Activated T-cell treated with anti-CD3 and anti-CD28 coated beads, Interleukin-2, amount 50 U/mL, for 72 hours (primary cell): ENCODE measurements at places on chromosomes 7 and 10. TPM values are rescaled to one million over a fixed set of nuclear protein-coding genes. Genes with fewer than 3 reads are reported as not detected.

RTKN2 gene
- 18.7 TPM for total RNA-seq

PAPSS2 gene
- 0.69 TPM for total RNA-seq

EVX1 gene
- 0.07 TPM for total RNA-seq

C10orf105 gene
- total RNA-seq, result 0.43 TPM

CRHR2 gene
- total RNA-seq, result not detected

DNA sequence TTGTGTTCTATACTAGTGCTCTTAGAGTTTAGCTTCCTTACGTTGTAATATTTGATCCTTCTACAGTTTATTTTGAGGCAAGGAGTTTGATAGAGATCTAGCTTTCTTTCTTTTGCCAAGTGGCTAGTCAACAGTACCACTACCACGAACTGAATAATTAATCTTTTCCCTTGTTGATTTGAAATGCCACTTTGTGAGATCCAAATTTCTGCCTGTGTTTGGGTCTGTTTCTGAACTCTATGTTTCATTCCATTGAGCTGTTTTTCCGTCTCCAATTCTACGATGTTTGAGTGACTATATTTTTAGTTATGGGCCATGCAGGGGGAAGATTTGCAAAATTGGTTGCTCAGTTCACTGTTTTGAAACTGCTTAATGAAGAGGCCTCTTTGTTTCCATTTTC is 134.7 kb downstream of the KIAA1217 start:
- peaks cover 12% of the 10 kb centered on the region for H3K27me3 ChIP-seq
- no peaks in the 10 kb centered on the region for H3K36me3 ChIP-seq

DNA sequence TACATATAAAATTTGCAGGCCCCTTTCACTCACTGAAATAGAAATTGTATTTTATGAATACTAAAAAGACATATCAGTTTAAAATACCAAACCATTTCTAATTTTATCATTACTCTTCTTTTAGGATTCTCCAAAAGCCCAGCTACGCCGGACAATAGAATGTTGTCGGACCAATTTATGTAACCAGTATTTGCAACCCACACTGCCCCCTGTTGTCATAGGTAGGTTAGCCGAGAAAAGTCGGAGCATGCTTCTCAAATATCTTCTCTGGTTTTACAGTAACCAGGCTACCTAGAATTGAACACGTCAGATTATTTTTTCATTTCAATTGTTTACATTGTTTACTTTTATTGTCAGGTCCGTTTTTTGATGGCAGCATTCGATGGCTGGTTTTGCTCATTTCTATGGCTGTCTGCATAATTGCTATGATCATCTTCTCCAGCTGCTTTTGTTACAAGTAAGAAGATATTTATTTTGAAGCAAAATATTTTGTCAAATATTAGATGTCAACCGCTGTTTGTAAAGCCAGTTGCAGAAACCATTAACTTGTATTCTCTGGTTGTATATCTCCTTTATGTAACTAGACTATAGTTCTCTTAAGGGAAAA is 57.6 kb downstream of the MMRN2 start:
- no peak overlapping the region for H3K4me3 ChIP-seq
- no peaks in the 10 kb centered on the region for H3K27me3 ChIP-seq
- DNase-seq, result peak; percentile 41
- H3K36me3 ChIP-seq, result no peaks in the 10 kb centered on the region

- H3K27ac ChIP-seq, result no peak overlapping the region
- H3K27me3 ChIP-seq, result no peaks in the 10 kb centered on the region
- H3K4me1 ChIP-seq, result peaks cover 16% of the 10 kb centered on the region
- peaks cover 4% of the 10 kb centered on the region for H3K36me3 ChIP-seq
These were observed 31.6 kb downstream of the PSAP start for GRCh38 chr10:71819441-71819861.

- H3K4me1 ChIP-seq, result peaks cover 20% of the 10 kb centered on the region
- H3K36me3 ChIP-seq, result no peaks in the 10 kb centered on the region
- H3K27me3 ChIP-seq, result no peaks in the 10 kb centered on the region
- no peak overlapping the region for H3K27ac ChIP-seq
- peak; percentile 51 for DNase-seq
These were observed 8.0 kb upstream of the ZNRF2 start for GRCh38 chr7:30276203-30276900.

- no peaks in the 10 kb centered on the region for H3K4me1 ChIP-seq
- no peak overlapping the region for H3K27ac ChIP-seq
- DNase-seq, result no peak
- no peak overlapping the region for H3K4me3 ChIP-seq
- peaks cover 19% of the 10 kb centered on the region for H3K27me3 ChIP-seq
These were observed 64.9 kb downstream of the SEC23IP start for GRCh38 chr10:119957451-119957850.

DNA sequence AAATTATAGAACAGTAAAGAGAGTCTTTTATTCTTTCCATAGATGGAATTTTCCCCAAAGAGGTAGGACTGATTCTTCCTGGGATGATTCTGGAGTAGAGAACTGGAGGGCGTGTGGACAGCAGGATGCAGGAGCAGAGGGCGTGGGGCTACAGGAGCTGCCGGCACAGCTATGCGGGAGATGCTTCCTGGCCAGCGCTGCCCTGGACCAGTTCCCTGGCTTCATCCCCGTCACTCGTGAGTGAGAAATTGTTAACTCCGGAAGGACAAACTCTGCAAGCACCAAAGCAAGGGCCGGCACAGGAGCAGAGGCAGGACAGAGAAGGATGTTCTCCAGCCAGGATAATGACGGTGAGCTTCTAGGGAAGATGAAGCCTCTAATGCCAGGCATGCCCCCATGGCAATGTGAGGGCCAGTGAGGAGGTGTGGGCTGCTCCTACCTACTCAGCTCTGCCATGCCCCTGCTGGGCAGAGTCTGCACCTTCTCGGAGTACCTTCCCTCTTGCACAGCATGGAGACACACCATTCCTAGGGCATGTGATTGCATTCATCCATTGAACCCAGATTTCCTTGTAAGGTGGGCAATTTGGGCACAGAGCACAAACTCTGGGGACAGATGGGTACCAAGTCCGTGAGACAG is 760.9 kb upstream of the IGFBP3 start:
- no peaks in the 10 kb centered on the region for H3K4me1 ChIP-seq
- no peaks in the 10 kb centered on the region for H3K36me3 ChIP-seq
- no peak overlapping the region for H3K27ac ChIP-seq
- DNase-seq, result no peak
- H3K27me3 ChIP-seq, result no peaks in the 10 kb centered on the region

GRCh38 chr7:11818281-11818680 is 13.7 kb downstream of the THSD7A start:
- no peaks in the 10 kb centered on the region for H3K27me3 ChIP-seq
- no peak overlapping the region for H3K4me3 ChIP-seq
- no peak for DNase-seq
- H3K27ac ChIP-seq, result no peak overlapping the region
- H3K4me1 ChIP-seq, result no peaks in the 10 kb centered on the region

- peaks cover 53% of the 10 kb centered on the region for H3K4me1 ChIP-seq
- peaks cover 11% of the 10 kb centered on the region for H3K36me3 ChIP-seq
- H3K27me3 ChIP-seq, result no peaks in the 10 kb centered on the region
- no peak for DNase-seq
These were observed 54.9 kb downstream of the PTEN start for GRCh38 chr10:87918254-87918859.

- peak; percentile 19 for DNase-seq
- H3K4me1 ChIP-seq, result peaks cover 46% of the 10 kb centered on the region
- H3K4me3 ChIP-seq, result peak within 1 kb of the TSS; percentile 85
- peaks cover 77% of the 10 kb centered on the region for H3K27me3 ChIP-seq
These were observed at the start of gene HOXA11 for GRCh38 chr7:27185013-27185853. HOXA11 (minus strand) TSS chr7:27185232; CDS start chr7:27185144, 88 bp downstream.

DNA sequence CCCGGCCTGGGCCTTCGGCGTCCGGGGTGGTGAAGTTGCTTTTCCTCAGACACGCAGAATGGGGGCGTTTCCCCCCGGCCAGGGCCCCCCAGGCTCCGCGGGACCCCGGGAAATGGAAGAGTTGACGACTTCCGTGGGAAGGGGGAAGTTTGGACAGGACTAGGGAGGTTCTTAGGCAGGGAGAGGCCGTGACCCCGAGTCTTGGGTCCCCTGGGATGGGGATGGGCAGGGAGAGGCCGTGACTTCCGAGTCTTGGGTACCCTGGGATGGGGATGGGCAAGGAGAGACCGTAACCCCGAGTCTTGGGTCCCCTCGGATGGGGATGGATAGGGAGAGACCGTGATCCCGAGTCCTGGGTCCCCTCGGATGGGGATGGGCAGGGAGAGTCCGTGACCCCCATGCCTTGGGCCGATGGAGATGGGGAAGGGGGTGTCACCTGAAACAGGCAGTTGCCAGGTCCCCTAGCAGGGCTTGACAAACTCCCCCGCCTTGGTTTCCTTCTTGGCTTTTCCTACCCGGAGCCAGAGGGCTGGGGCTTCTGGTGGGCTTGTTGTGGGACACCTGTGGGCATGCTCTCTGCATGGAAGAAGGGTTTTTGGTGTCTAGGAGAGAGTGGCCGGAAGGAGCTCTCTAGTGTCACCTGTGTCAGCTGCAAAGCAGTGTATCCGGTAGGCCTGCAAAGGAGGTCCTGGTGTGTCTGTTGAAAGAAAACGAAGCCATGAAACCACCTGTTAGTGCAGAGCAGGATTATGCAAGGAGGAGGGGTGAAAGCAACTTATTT is 1.1 kb downstream of the TRRAP start:
- H3K36me3 ChIP-seq, result peaks cover 4% of the 10 kb centered on the region
- H3K4me1 ChIP-seq, result peaks cover 42% of the 10 kb centered on the region
- H3K4me3 ChIP-seq, result peak overlapping the region; percentile 95

DNA sequence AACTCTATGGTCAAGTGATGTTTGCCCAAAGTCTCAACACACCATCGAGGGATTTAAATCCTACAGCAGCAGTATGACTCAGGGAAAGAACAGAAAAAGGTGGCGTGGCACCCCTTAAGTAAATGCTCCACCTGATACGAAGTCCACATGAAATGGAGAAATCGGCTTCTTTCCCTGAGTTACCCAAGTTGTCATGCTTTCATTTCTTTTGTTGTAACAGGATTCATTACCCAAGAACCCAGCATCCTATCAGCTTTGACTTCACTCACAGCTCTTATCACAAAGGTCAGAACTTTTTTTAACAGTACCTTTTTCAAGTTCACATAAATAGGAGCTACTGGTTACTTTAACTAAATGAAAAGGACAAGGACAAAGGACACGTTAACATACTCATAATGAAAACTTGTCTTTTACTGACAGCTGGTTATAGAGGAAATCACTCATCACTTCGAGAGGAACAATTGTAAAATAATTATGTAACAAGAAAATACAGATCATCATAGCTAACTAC is 219.8 kb upstream of the FRMD4A start:
- no peak for DNase-seq
- H3K36me3 ChIP-seq, result peaks cover 19% of the 10 kb centered on the region
- H3K4me3 ChIP-seq, result peak overlapping the region; percentile 58
- peak overlapping the region; percentile 86 for H3K27ac ChIP-seq
- peaks cover 81% of the 10 kb centered on the region for H3K4me1 ChIP-seq
- H3K27me3 ChIP-seq, result no peaks in the 10 kb centered on the region

DNA sequence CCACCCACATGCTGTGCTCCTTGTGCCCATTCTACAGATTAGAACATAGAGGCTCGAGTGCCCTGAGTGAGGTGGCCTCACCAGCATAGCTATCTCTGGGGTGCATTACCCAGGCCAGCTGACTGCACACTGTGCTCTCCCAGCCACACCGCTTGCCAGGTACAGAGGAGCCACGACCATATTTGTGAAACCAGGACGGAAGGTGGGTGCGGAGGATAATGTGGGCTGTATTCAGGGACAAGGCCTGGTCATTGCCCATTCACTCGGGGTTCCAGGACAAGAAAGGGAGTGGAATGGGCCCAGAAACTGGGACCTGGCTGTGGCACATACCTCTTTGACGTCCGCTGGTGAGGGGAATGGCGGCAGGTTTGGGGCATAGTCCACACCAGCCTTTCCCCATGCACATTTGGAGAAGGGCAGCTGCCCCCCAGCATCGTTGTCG is 236.0 kb downstream of the TNS3 start:
- DNase-seq, result no peak
- no peaks in the 10 kb centered on the region for H3K27me3 ChIP-seq

GRCh38 chr10:77685432-77685831 is 47.8 kb upstream of the KCNMA1 start:
- H3K27ac ChIP-seq, result no peak overlapping the region
- no peaks in the 10 kb centered on the region for H3K4me1 ChIP-seq
- no peak for DNase-seq

DNA sequence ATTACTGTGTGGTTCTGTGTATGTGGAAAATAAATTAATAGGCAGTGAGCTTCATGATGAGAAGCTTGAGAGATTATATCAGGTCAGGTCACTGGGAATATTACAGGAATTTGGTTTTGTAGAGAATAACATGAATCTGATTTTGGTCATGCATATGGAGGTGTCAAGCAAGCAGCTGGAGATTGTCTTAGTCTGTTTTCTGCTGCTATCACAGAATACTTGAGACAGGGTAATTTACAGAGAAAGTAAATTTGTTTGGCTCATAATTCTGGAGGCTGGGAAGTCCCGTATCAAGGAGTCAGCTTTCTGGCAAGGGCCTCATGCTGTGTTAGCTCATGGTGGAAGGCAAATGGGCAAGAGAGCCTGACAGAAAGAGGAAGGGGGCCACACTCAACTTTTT is 120.7 kb upstream of the FAM3C start:
- no peak for DNase-seq
- peaks cover 10% of the 10 kb centered on the region for H3K4me1 ChIP-seq
- no peak overlapping the region for H3K4me3 ChIP-seq
- H3K36me3 ChIP-seq, result peaks cover 4% of the 10 kb centered on the region
- peaks cover 8% of the 10 kb centered on the region for H3K27me3 ChIP-seq

- peak overlapping the region; percentile 61 for H3K27ac ChIP-seq
- no peaks in the 10 kb centered on the region for H3K36me3 ChIP-seq
- no peaks in the 10 kb centered on the region for H3K27me3 ChIP-seq
- H3K4me1 ChIP-seq, result peaks cover 94% of the 10 kb centered on the region
- peak overlapping the region; percentile 34 for H3K4me3 ChIP-seq
These were observed 9.6 kb upstream of the C10orf105 start for GRCh38 chr10:71729161-71729636.

GRCh38 chr7:158075633-158076001 is 512.0 kb downstream of the PTPRN2 start:
- H3K27me3 ChIP-seq, result no peaks in the 10 kb centered on the region
- H3K4me1 ChIP-seq, result no peaks in the 10 kb centered on the region
- H3K27ac ChIP-seq, result no peak overlapping the region
- no peak overlapping the region for H3K4me3 ChIP-seq
- no peak for DNase-seq

GRCh38 chr10:35316218-35316967 is 19.9 kb upstream of the CCNY start:
- no peak overlapping the region for H3K4me3 ChIP-seq
- peaks cover 15% of the 10 kb centered on the region for H3K36me3 ChIP-seq
- no peaks in the 10 kb centered on the region for H3K4me1 ChIP-seq
- H3K27ac ChIP-seq, result no peak overlapping the region

DNA sequence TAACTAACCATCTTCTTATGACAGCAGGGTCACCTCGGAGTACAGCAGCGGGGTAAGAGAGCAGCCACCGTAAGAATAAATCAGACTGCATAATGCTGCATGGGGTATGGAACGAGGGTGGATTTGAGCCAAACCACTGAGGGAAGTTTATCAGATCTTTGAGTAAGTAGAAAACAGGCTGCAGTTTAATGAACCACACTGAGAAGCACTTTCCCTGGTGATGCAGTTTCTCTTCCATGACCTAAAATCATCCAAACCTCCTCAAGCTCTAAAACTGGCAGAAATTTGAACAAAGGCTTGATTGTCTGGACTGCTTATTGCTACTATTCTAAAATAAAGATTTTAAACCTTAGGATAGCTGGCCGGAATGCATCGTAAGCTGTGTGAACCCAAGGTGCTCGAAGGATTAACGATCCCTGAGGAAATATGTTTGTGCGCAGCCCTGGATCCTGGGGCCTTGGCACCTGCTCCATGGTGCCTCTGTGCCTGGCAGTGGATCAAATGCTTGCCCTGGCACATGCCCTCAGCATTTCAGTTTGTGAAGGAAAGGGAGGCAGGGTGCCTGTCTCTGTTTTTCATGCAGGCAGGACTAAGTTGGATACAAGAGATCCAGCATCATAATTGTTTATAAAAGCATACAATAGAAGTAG is 322.7 kb downstream of the LHFPL3 start:
- H3K36me3 ChIP-seq, result no peaks in the 10 kb centered on the region
- no peak for DNase-seq
- H3K4me1 ChIP-seq, result no peaks in the 10 kb centered on the region
- peaks cover 4% of the 10 kb centered on the region for H3K27me3 ChIP-seq
- no peak overlapping the region for H3K27ac ChIP-seq
